ENCODE measurements at places on chromosomes 3 and 15.

DNA sequence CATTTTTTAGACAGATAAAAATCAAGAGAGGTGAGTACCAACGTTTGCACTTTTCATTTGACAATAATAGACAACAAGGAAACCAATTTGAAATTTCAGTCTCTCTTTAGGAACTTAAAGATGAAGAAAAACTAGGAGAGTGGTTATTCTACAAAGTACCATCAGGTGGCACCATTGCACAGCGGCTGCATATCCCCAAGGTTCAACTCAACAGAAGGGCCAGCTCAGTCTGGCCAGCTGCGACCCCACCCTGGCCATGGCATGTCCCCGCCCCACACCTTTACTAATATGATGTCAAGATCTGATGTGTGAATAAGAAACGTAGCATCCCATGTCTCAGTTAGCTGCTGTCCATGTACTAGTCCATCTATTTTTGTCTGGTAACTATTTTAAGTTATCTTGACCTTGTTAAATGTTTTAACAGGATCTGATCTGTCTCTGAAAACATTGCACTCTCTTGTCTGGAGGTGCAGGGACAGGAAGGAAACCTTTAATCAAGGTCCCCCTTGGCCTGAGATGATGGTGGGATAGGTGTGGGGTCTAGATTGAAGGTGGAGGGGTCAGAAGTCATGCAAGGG, 35.5 kb upstream of the CGNL1 start:
- peak; percentile 71 for DNase-seq

- no peak for DNase-seq
Measured at GRCh38 chr3:130582457-130583153, 65.6 kb downstream of the COL6A6 start.

DNA sequence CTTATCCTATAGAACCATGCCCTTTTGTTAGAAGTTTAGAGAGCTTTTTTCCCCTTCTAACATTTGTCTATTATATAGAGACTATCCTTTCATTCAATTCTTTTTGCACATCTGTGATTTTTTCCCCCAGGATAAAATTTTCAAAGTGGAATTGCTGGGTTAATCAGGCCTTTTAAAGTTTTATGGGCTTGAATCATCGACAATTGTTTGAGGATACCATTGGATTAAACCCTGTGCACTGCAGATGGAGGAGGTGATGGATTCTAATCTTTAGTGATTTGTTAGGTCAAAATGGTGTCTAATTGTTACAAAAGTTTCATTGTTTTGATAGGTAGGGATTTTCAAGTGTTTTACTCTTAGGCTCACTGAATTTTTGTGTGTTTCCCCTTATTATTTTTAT, 463.7 kb upstream of the CFAP20DC start:
- no peak for DNase-seq

GRCh38 chr3:72129501-72130094, 344.6 kb upstream of the PROK2 start:
- no peak for DNase-seq

- no peak for DNase-seq
Measured at GRCh38 chr15:98782801-98783200, 134.5 kb downstream of the IGF1R start.

DNA sequence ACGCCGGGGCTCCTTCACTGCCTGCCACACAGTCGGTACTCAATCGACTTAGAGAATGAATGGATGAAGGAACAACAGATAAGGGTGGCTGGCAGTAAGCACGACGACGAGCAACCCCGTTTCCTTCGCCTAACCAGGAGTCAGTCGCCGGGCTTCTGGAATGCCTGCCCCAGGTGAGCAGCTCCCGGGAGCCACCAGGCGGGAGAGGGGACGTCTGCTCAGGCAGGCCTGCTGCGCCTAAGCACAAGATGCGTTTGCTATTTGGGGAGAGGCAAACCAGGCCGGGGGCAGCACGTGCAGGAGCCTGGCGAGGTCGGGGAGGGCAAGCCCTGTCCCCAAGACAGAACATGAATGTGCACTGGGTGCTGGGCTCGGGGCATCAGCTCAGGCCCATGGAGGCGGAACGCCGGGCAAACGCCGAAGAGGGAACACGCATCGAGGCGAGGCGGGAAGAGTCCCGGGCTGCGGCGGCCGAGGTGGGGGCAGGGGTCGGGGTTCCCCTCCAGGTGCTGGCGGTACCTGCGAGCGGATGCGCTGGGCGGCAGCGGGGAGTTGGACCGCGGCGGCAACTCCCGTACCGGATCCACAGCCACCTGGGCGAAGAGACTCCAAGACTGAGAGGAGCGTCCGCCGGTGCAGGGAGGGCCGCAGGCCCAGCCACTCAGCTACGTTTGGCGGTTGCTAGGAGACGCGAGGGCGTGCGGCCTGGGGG, at the start of gene CFAP92:
CFAP92 (minus strand) TSS at position 616 of the 712 bp plus-strand sequence. CDS start 772 bp downstream, outside the sequence.
- DNase-seq, result peak; percentile 92

DNA sequence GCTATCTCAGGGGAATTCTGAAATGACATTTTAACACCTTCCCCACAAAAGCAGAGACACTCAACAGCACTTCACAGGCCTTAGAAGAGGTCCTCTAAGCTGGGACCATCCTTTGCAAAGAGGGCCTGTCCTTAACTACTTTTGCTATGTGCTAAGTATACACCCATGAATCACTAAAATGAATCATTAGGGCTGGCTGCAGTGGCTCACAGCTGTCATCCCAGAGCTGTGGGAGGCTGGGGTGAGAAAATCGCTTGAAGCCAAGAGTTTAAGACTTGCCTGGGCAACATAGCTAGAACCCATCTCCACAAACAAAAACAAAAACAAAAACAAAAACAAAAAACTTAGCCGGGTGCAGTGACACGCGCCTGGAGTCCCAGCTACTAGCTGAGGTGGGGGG, 53.9 kb upstream of the MELTF start:
- DNase-seq, result peak; percentile 5

DNA sequence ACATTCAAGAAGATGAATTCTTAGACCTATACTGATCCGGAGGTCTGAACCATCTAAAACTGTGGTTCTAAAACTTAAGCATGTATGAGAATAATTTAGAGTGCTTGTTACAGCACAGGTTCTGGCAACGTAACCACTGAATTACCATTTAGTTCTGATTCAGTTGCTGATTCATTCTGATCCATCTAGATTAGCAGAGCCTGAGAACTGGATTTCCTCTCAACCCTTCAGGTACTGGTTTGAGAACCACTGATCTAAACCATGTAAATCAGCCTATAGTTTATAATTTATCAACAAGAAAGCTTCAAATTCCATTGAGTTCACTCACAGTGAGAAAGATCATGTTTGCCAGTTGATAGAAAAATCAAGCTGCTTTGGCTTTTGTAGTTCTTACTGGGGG, 1001.1 kb upstream of the EPHA6 start:
- DNase-seq, result no peak

GRCh38 chr3:14305324-14305723, 97.1 kb upstream of the SLC6A6 start:
- no peak for DNase-seq

DNA sequence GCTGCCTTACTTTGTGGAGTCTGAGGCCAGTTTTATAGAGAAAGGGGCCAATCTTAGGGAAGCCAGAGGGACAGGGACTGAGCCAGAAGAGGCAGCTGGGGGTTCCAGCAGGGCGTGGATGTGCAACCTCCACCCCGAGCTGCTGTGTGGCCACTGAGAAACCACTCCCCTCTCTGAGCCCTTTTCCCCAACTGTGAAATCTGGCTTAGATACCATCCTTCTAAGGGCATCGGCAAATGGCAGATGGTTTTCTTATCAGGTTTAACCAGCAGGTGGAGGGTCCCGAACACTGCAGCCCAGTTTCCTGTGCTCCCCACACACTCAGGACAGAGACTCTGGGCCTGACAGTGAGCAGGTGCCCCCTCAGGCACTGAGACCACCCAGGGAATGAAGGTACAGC, 55.8 kb upstream of the SLC6A6 start:
- no peak for DNase-seq

- peak; percentile 27 for DNase-seq
Measured at GRCh38 chr3:52769786-52770455, 819 bp downstream of the NEK4 start.
